ENCODE measurements at places on chromosomes 12 and 14.

DNA sequence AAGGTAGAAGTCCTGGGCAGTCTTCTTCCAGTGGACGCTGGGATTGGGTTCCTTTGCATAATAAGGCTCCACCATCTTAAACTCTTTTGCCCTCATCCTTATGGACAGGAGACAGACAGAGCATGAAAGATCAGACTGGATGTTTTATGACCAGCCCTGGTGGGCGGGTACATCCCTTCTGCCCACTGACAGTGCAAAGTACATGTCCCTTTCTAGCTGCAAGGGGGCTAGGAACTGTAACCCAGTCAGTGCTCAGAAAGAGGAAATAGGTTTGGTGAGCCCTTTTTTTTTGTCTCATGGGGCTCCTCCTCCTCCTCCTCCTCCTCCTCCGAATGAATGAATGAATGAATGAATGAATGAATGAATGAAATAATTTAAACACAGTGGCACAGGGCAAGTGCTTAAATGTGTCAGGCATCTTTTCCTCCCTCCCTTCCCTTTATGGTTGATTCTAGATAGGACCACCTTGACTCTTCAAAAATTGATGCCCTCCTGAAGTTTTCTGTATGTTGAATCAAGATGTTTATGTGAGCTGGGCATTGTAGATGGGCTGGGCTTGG is 36.4 kb upstream of the HNF1A start:
- H3K27ac ChIP-seq: no peak overlapping the region
- H3K4me3 ChIP-seq: no peak overlapping the region
- no peak for DNase-seq
- no peaks in the 10 kb centered on the region for H3K4me1 ChIP-seq

GRCh38 chr14:23609001-23609400 is 27.2 kb upstream of the DHRS2 start:
- H3K27me3 ChIP-seq: no peaks in the 10 kb centered on the region
- no peak overlapping the region for H3K27ac ChIP-seq
- no peak overlapping the region for H3K4me3 ChIP-seq
- no peaks in the 10 kb centered on the region for H3K36me3 ChIP-seq
- DNase-seq: no peak
- no peaks in the 10 kb centered on the region for H3K4me1 ChIP-seq

DNA sequence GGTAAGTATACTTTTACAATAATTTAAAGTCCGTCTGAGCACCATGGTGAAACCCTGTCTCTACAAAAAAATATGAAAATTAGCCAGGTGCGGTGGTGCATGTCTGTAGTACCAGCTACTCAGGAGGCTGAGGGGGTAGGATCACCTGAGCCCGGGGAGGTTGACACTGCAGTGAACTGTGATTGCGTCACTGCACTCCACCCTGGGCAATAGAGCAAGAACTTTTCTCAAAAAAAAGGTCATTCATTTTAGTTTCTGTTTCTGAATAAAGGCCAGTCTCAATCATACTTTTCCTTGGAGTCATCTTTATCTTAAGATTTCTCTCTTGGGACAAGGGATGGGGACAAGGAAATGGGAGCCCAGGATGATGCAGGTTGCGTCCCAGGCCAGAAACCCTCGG is 12.9 kb downstream of the ANKRD13A start:
- no peaks in the 10 kb centered on the region for H3K27me3 ChIP-seq
- no peak overlapping the region for H3K27ac ChIP-seq
- no peak overlapping the region for H3K4me3 ChIP-seq
- H3K4me1 ChIP-seq: no peaks in the 10 kb centered on the region
- no peak for DNase-seq
- peaks cover 44% of the 10 kb centered on the region for H3K36me3 ChIP-seq

GRCh38 chr12:46770501-46771183 is 55.2 kb downstream of the SLC38A4 start:
- peaks cover 5% of the 10 kb centered on the region for H3K4me1 ChIP-seq
- no peaks in the 10 kb centered on the region for H3K36me3 ChIP-seq
- H3K27me3 ChIP-seq: no peaks in the 10 kb centered on the region
- no peak overlapping the region for H3K27ac ChIP-seq
- no peak for DNase-seq

DNA sequence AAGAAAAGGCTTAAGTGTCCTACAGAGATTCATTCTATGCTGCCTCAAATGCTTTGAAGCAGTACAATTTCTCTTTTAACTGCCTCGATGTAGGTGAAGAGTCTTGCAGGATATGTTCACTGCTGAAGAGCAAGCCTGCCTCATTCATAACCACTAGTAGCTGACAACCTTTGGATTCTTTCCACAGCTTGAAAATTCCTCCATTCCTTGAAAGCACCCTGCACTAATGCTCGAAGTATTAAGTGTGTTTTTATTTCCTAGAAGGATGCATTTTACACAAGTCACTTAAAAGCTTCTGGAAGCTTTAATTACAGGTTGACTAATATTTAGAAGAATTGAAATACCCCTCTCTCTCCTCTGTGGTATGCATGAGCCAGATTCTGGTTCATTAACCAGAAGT is 429.4 kb downstream of the DIO2 start:
- H3K4me3 ChIP-seq: no peak overlapping the region
- no peaks in the 10 kb centered on the region for H3K36me3 ChIP-seq
- no peak for DNase-seq
- H3K27ac ChIP-seq: no peak overlapping the region
- no peaks in the 10 kb centered on the region for H3K4me1 ChIP-seq
- H3K27me3 ChIP-seq: no peaks in the 10 kb centered on the region

GRCh38 chr14:88256997-88257950 is 65.8 kb downstream of the KCNK10 start:
- H3K27ac ChIP-seq: no peak overlapping the region
- no peak overlapping the region for H3K4me3 ChIP-seq
- no peaks in the 10 kb centered on the region for H3K36me3 ChIP-seq
- no peaks in the 10 kb centered on the region for H3K4me1 ChIP-seq
- H3K27me3 ChIP-seq: no peaks in the 10 kb centered on the region
- no peak for DNase-seq
